ENCODE measurements at places on chromosomes 12 and 14.

GRCh38 chr12:52171950-52172512 is 19.8 kb downstream of the KRT80 start:
- DNase-seq = peak; percentile 7

- no peak for DNase-seq
Observed at GRCh38 chr14:89125216-89125615, 291.8 kb downstream of the FOXN3 start.

DNA sequence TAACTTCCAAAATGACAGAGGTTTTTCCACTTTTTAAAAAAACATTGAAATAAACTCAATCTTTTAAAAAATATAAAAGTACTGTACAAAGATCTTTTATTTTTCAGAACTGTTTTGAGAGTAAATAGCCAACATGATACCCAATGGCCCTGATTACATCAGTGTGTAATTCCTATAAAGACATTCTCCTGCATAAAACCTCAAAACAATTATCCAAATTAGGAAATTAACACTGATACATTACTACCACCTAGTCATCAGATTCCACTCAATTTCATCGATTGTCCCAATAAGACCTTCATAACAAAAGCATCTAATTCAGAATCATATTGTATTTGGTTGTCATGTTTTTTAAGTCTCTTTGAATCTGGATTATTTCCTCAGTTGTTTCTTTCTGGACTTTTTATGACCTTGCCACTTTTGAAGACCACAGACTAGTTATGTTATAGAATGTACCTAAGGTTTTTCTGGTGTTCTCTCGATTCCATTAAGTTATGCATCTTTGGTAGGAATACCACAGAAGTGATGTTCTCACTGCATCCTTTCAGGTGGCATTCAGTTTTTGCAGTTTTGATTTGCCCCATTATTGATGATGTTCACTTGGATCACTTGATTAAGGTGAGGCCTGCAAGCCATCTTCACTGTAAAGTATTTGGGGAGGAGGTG is 4.0 kb upstream of the YEATS4 start:
- DNase-seq = peak; percentile 50

DNA sequence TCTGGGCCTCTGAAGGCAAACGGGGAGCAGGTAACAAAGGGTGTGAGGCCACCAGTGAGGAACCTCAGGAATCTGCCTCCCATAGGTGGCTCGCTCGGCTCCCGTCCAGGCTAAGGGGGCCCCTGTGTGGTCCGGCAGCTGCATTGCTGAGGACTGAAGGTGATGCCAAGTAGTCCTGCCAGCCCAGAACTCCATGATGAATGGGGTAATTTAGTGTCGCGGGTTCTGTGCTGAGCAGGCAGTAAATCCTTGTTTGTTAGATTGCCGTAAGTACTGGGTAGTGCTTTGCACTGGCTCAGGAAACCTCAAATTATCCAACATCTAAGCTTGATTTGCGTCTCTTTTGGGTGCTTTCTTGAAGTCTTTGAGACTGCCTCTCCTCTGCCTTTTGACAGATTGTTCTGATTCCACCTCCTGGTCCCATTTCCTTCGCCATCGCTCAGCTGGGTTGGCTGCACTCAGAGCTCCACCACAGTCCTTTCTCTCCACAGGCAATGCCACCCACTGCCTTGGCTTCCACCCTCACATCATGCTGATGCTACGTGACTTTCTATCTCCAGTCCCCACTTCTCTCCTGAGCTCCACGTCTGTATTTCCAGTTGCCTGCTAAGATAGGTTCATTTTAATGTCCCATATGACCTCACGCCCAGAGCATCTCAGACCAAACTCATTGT is 392.0 kb downstream of the FUT8 start:
- no peak for DNase-seq

DNA sequence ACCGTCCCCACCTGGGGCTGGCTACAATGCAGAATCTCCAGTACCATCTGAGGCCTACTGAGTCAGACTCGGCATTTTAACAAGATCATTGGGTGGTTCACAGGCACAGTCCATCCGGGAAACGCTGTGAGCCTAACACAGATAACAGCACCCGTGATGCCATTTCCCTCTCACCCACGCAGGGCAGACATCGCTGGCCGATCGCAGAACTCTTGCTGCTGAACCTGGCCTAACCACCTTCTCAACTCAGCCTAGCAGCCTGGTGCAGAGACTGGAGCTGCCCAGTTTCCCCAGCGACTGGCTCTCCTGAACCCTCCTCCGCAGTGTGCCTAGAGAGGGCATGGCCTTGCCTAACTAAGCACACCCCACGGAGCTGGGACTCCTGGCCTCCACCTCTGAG is 83.3 kb downstream of the NCOR2 start:
- no peak for DNase-seq

DNA sequence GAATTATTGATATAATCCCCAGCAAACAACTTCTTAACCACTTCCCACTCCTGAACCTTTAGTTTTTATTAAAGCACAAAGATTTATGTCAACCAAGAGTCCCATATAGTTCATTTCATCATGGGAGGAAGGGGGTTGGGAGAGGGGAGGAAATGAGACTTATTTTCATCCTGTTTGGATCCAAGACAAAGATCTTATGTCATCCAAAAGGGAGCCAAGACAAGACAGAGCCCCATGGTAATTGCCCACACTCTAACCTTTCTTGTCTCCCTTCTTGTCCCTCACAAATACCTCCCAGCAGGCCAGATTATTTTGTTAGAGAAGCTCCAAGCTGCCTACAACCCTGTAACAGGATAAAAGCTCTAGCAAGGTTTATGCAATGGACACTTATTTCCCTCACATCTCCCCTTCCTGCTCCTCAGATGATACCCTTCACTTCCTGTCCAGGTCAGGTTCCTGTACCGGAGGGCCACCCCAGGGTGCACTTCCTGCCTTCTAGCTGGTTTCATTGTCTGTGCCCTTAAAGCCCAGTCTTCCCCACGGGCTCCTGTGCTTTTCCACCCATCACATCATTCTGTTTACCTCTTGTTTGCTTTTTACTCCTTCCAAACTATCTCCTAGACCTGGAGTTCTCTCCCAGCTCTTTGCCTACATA is 123.7 kb upstream of the MDM1 start:
- no peak for DNase-seq

DNA sequence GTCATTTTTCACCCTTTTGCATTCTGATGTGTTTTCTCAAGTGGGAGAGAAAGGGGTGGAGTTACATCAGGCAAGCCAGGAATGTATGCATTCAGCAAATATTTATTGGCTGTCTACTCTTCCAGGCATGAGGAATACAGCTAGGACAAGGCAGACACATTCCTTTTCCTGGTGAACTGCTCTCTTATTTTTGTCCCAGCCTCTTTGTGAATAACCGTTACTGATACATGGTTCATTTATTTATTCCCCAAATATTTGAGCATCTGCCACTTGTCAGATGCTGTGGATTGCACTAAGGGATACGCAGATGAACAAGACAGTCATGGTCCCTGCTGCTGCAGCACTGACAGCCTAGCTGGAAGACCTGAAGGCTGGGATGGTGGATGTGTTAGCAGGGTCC is 6.1 kb downstream of the PELI2 start:
- DNase-seq = no peak
